Stimulated activated CD8-positive, alpha-beta memory T cell treated with anti-CD3 and anti-CD28 coated beads, Interleukin-15, amount 100 ng/mL, for 24 hours (primary cell): ENCODE measurements at places on chromosomes 1 and 21.

- no peak for DNase-seq
These were observed 20.5 kb upstream of the CD2 start for GRCh38 chr1:116733476-116734365.

- DNase-seq = no peak
These were observed 1265.9 kb downstream of the BRINP3 start for GRCh38 chr1:189211742-189212141.

GRCh38 chr1:160400223-160400645 lies at the start of gene VANGL2:
TSS of gene VANGL2 (plus strand) at chr1:160400564. CDS start at chr1:160415838, 15,274 bp downstream.
- peak; percentile 21 for DNase-seq

DNA sequence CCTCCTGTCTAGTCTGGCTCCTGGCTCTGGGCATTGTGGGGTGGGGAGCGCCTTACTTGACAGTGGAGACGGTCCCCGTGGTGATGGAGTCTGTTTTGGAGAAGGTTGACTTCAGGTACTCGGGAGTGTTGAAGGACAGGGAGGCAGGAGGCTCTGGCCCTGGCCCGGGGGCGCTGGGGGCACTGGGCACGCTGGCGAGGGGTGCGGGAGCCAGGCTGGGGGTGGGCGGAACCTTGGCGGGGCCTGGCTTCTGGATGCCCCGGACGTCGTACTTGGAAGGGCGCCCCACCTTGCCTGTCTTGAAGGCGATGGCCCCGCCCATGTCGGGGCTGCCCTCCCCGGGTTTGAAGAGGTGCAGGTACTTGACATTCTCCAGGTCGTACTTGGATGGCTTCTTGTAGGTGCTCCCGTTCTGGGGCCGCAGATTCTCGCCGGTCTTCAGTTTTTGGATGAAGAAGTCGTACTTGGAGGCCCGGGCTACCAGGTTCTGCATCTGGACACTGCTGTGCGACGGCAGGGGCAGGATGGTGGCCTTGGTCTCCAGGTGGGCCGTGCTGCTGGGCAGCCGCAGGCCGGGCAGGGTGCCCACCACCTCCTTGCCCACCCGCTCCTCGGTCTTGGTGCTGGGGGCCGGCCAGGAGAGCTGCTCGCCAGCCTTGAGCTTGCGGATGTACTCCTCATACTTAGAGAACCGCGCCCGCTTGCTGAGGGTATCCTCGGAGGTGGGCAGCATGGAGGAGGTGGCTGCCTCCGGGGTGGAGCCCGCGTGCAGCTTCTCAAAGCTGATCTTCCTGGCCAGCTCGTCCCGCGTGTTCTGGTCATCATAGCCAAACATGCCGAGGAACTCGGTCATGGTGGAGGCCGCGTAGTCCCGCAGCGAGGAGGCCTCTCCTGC lies 136.6 kb downstream of the CASZ1 start:
- DNase-seq = no peak

DNA sequence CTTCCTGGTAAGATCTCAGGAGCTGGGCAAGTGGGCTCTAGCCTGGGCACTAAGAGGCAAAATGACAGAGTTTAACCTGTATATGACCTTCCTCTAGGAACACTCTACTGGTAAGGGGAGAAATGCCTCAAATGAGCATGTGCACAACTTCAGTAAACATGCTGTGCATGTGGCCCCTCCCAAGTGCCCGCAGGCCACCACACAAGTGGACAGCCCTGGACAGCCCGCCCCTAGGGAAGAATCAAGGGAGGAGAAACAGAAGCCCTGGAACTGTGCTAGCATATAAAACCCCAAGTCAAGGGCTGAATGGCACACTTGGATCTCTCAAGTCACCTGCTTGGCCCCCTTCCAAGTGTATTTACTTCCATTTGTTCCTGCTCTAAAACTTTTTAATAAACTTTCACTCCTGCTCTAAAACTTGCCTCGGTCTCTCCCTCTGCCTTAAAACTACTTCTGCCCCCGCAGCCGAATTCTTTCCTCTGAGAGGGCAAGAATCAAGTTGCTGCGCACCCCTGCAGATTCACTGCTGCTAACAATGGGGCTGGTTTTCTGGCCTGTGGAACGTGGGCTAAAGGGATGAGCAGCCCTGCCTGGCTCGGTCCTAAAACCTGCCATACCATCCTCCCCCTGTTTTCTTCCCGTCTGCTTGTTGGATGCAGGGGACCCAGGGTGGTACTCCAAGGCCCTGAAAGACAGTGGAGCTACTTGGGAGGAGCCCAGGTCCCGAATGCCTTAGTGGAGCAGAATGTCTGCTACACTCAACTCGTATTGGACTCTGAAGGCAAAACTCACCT lies 93.5 kb downstream of the IER5 start:
- no peak for DNase-seq

DNA sequence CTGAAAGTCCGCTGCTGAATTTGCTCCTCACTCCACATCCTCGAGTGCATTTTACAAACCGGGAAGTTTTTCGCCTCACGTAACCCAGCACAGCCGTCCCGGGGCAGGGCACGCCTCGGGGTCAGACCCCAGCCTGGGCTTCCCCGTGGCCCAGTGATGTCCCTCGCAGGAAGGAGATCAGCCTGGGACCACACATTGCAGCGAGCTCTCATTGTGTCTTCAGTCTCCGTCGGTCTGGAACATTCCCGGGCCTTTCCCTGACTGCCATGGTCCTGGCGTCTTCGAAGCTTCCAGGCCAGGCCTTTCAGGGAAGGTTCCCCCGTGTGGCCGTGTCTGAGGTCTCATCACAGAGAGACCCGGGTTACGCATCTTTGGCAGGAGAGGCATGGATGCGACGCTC lies 43.5 kb downstream of the MORN1 start:
- no peak for DNase-seq

DNA sequence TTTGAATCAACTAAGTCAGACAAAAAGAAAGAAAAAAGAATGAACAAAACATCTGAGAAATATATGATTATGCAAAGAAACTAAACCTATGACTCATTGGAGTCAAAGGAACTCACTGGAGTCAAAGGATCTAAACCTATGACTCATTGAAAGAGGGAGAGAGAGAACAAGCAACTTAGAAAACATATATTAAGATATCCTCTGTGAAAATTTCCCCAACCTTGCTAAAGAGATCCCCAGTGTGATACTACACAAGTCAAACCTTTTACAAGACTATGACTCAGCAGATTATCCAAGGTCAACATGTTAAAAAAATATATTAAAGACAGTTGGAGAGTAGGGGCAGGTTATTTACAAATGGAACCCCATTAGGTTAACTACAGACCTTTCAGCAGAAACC lies 1538.3 kb downstream of the NCAM2 start:
- no peak for DNase-seq

- DNase-seq = no peak
These were observed 16.6 kb upstream of the GFI1 start for GRCh38 chr1:92503043-92503925.

DNA sequence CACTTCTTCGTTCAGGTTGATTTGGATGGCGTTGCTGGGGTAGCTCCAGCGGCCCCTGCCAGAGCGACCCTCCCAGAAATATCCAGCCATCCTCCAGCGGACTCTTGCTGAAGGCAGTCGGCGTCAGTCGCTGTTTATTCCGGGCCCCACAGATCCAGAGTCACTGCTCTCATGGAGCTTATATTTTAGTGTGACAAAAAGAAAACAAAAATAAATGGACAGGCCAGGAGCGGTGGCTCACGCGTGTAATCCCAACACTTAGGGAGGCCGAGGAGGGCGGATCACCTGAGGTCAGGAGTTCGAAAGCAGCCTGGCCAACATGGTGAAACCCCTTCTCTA lies 791 bp upstream of the CFAP298 start:
- DNase-seq = no peak

DNA sequence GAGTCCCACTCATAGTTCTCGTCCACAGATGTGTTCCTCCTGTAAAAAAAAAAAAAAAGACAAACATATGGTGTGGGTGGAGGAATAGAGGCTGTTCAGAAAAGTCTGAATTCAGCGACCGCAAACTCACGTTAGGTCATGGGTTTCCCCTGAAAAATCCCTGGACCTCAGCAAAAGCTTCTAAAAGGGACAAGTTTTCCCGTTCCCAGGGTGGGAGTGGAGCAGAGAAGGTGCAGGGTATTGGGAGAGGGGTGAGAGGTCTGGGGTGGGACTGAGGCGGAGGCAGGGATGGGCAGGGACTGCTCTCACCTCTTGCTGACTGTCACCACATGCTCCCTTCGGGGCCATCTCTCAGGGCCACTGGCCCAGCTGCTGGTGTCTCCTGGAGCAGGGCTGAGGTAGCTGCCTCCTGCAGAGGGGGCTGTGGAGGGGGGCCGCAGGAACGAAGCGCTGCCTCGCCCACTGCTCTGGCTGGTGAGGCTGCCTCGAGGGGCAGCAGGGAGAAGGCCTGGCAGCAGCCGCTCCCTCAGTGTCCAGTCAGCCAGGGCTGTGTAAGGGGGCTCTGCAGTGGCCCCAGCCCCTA lies 2.6 kb upstream of the TAGLN2 start:
- DNase-seq = no peak

GRCh38 chr21:15928196-15928595 lies 198.4 kb downstream of the USP25 start:
- DNase-seq = no peak

DNA sequence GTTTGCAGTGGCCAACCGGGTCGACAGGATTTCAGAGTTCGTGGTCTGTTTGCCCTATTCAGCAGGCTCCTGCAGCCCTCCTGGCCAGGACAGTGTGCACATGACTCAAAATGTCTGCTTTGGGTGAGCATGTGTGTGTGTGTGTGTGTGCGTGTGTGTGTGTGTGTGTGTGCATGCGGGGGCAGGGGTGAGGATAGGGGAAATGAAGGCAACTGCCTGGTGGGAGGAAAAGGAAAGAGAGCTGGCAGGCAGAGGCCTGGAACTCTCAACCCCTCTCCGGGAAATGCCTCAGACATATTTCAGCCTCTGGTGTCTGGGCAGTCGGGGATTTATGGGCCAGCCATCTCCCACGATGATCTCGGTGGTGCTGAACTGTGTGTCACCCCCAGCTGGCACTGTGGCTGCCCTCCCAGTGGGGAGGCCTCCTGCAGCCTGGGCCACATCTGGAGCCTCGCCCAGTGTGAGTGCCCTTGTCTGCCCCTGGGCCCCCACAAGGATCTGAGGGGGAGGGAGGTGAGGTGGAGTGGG lies 15.2 kb downstream of the CDCP2 start:
- no peak for DNase-seq

DNA sequence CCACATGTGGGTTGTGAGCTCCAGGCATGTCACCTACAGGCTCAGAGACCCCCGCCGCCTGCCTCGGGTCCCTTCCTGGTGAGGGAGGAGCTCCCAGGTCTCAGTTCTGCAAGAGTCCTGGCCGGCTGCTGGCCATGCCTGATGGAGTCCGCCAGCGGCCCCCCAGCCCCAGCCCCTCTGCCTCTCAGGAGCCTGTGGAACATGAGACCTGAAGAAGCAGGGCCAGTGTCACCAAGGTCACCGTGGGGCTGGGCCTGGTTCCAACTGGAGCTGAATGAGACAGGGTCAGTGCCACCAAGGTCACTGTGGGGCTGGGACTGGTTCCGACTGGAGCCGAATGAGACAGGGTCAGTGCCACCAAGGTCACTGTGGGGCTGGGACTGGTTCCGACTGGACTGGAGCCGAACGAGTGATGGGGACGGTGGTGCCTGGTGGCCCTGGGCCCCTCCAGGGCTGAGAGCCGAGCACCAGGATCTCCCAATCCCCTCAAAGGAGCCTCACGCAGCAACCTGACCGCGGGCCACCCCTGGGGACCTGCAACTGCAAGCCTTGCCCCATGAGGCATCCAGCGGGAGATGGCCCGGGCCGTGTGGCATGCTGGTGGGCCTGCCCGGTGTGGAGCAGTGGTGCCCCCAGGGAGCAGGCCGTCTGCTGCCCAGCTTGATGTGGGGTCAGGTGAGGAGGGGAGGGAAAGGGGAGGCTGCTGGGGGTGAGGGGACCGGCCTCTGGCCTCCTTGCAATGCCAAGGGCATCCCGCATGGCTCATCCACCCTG lies 14.5 kb upstream of the PTTG1IP start:
- no peak for DNase-seq

GRCh38 chr1:100249155-100249536 lies 488 bp downstream of the DBT start:
- no peak for DNase-seq

DNA sequence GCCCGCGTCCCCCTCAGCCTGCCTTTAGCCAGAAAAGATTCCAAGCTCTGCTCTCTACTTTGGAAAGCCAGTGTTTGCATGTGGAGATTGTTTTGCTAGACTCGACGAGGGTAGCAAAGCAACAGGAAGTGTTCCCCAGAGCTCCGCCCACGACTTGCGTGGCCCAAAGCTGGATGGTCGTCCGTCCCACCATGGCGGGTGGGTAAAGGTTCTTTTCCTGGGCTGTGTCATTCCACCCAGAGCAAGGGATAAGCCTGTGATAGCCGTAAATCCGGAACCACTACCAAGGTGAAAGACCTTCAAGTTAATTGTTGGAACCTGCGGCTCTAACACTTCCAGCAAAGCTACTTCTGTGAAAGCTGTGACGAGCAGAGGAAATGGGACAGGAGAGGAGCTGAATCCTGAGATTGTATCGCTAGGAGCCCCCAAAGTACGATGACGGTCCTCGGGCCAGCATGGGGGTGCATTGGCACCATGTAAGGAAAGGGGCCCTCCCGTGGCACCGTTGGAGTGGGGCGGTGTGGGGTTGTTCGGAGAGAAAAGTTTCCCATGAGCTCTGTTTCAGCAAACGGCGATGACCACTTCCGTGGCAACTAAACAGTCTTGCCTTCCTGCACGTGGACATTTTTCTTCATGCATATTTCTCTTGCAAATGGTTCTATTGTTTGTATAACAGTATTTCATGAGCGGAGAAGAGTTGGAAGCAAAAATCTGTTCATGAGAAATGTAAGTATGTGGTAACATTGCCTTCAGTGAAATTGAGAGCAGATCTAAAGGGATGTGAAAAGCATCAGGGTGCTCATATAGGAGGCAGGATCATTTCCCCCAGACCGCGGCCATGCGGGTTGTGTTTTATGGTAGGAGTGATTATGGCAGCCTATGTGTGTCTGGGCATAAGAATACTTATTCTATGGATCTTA lies 8.4 kb downstream of the MX2 start:
- DNase-seq = no peak
